ENCODE measurements at places on chromosomes 6 and 20.

GRCh38 chr20:20780127-20780824, 67.8 kb upstream of the RALGAPA2 start:
- no peak overlapping the region for H3K4me3 ChIP-seq
- peaks cover 3% of the 10 kb centered on the region for H3K4me1 ChIP-seq
- no peak overlapping the region for H3K27ac ChIP-seq
- no peaks in the 10 kb centered on the region for H3K36me3 ChIP-seq
- peak; percentile 88 for DNase-seq
- no peaks in the 10 kb centered on the region for H3K27me3 ChIP-seq

DNA sequence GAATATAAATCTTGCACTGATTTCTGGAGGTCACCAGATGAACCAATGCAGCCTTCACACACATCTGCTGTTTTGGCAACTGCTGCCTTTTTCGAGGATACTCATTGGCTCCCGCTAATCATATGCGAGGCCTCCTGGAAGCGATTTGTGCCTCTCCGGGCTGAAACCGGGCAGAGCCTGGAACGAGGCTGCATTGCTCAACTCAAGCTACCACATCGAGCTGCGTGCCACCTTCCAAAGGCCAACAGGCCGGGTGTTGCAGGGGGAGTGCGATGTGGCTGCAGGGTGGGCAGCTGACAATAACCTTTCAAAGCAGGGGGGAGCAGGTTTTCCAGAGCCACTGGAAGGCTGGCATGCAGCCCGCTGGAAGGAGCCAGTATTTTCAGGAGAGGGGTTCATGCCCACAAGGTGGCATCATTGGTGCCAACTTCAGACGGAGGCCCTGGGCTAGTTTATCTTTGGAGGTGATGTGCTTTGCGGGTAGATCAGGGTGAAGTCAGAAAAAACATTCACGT, 122.6 kb upstream of the IFNGR1 start:
- H3K4me1 ChIP-seq: no peaks in the 10 kb centered on the region
- no peaks in the 10 kb centered on the region for H3K36me3 ChIP-seq
- H3K27ac ChIP-seq: no peak overlapping the region
- no peaks in the 10 kb centered on the region for H3K27me3 ChIP-seq

DNA sequence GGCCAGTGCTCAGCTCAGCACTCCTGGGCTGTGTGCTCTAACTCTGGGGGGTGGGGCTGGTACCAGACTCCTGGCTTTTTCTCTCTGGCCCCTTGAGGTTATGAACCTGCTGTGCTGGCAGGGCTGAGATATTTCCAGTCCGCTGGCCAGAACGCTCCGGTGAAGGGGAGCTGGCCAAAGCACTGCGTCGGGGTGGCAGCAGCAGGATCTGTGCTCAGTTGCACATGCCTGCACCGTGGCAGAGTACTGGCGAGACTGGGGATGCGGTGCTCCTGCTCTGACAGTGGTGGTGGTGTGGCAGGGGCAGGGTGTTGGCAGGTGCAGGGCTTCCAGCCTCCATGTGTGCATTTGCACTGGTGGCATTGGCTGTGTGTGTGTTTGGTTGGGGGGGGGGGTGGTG, 374.4 kb downstream of the PHF3 start:
- H3K36me3 ChIP-seq: no peaks in the 10 kb centered on the region
- no peak overlapping the region for H3K27ac ChIP-seq
- no peaks in the 10 kb centered on the region for H3K4me1 ChIP-seq
- H3K4me3 ChIP-seq: no peak overlapping the region
- H3K27me3 ChIP-seq: no peaks in the 10 kb centered on the region

- H3K4me1 ChIP-seq: peaks cover 18% of the 10 kb centered on the region
- H3K27ac ChIP-seq: peak overlapping the region; percentile 26
- DNase-seq: no peak
- no peaks in the 10 kb centered on the region for H3K36me3 ChIP-seq
- no peak overlapping the region for H3K4me3 ChIP-seq
These were observed 28.4 kb downstream of the MAP3K5 start for GRCh38 chr6:136763716-136764516.

GRCh38 chr6:169365567-169366257, 112.1 kb upstream of the THBS2 start:
- no peak overlapping the region for H3K27ac ChIP-seq
- no peak overlapping the region for H3K4me3 ChIP-seq
- no peaks in the 10 kb centered on the region for H3K4me1 ChIP-seq
- no peaks in the 10 kb centered on the region for H3K27me3 ChIP-seq

DNA sequence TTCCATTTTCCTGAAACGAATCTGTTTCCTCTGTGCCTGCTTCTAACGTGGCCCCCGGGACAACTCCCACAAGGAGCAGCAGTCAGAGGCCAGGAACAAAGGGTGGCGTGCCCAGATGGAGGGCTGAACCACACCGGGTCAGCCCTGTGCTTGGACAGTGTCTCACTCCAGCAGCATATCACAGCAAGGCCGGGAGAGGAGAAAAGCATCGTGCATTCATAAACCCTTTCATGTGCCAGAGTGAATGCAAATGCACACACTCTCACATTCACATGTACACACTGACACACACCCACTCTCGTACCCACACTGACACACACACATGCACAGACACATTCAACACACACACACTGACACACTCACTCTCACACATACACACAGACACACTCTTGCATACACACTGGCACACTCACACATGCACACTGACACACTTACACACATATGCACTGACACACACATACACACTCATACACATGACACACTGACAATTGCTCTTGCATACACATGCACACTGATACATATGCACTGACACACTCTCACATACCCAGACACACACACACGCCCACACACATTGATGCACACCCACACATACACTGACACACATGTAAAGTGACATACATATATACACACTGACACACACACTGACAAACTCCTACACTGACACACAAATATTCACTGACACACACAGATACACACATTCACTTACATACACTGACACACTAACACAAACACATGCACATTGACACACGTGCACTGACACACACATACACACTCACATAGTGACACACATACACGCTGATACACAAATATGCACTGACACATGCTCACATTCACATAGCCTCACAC, 237.0 kb downstream of the LRFN2 start:
- H3K27ac ChIP-seq: no peak overlapping the region
- H3K36me3 ChIP-seq: no peaks in the 10 kb centered on the region
- no peaks in the 10 kb centered on the region for H3K4me1 ChIP-seq
- H3K4me3 ChIP-seq: no peak overlapping the region
- peaks cover 5% of the 10 kb centered on the region for H3K27me3 ChIP-seq
- DNase-seq: no peak

- no peak overlapping the region for H3K4me3 ChIP-seq
- no peak overlapping the region for H3K27ac ChIP-seq
- H3K36me3 ChIP-seq: no peaks in the 10 kb centered on the region
- no peak for DNase-seq
- H3K4me1 ChIP-seq: no peaks in the 10 kb centered on the region
These were observed 152.9 kb downstream of the CDH4 start for GRCh38 chr20:61405007-61405406.

GRCh38 chr20:1702328-1702727, 44.7 kb upstream of the SIRPG start:
- no peak overlapping the region for H3K4me3 ChIP-seq
- H3K27ac ChIP-seq: no peak overlapping the region
- no peaks in the 10 kb centered on the region for H3K36me3 ChIP-seq
- DNase-seq: no peak
- peaks cover 7% of the 10 kb centered on the region for H3K27me3 ChIP-seq

DNA sequence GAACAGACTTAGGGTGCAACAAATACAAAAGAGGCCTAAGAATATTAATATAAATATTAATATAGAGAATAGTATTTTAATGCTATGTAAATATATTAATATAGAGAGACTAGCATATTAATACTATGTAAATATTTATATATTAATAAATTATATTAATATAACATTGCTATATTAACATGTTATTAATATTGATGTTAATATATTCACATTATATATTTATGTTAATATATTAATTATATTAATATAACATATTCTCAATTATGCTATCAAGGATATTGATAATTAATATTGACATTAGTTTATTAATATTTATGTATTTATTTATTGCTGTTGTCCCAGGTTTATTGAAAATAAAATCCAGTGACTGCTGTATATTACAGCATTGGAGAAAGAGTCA, 1.1 kb upstream of the MAS1L start:
- H3K36me3 ChIP-seq: no peaks in the 10 kb centered on the region
- H3K27me3 ChIP-seq: no peaks in the 10 kb centered on the region
- H3K4me1 ChIP-seq: no peaks in the 10 kb centered on the region

GRCh38 chr6:33716379-33716778, 4.9 kb upstream of the UQCC2 start:
- H3K36me3 ChIP-seq: no peaks in the 10 kb centered on the region
- no peaks in the 10 kb centered on the region for H3K27me3 ChIP-seq
- no peak overlapping the region for H3K4me3 ChIP-seq
- peak overlapping the region; percentile 6 for H3K27ac ChIP-seq

DNA sequence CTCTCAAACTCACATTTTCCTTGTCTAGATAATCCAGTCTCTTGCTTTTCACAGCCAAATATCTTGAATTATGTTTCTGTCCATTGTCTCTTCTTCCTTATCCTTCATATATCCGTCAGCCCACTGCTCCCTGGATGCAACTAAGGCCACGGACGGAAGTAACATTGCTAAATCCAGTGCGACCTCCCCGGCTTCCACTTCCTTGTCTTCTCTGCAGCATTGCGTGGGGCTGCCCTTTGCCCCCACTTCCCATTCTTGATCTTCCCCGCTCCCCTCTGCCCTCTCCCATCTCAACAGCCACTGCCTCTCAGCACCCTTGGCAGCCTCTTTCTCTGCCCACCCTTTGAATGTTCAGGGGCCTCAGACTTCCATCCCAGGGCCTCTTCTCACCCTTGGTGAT, 190.4 kb upstream of the UST start:
- no peak overlapping the region for H3K4me3 ChIP-seq
- H3K27ac ChIP-seq: no peak overlapping the region
- no peak for DNase-seq
- peaks cover 14% of the 10 kb centered on the region for H3K4me1 ChIP-seq
- peaks cover 6% of the 10 kb centered on the region for H3K27me3 ChIP-seq

- DNase-seq: no peak
- H3K36me3 ChIP-seq: no peaks in the 10 kb centered on the region
- no peaks in the 10 kb centered on the region for H3K4me1 ChIP-seq
- peaks cover 30% of the 10 kb centered on the region for H3K27me3 ChIP-seq
These were observed 8.9 kb downstream of the ARHGAP40 start for GRCh38 chr20:38610521-38610920.

DNA sequence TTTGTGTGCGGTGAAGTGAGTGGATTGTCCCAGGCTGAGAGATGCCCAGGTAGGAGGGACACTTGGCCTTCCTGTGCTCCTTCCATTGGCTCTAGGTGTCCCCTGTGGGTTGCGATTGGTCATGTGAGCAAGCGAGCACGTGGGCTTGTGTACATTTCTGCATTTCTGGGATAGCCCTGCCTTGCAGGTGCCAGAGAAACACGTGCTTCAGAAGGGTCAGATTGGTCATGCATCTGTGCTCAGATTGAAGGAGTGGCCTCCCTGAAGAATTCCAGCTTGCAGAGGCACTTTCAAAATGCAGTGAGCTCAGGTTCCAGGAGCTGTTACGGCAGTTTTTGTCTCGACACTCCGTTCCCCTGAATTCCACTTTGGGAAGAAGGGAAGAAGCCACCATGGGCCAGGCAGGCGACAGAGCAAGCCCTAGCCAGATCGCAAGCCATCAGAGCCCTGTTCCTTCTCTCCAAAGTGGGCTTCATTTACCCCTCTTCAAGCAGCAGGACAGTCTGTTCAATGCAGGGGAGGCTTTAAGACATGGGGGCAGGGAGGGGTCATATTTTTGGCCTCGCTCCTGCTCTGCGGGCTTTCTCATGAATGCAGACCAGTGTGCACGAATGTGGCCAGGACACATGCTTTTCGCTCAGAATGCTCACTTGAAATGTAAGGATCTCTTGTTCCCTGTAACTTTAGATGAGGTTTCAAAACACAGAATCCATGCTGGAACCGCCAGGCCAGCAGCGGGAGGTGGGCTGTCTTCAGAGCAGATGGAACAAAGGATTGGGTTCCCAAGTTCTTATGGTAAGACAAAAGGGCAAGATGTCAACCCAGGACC, 78.6 kb upstream of the AKAP12 start:
- H3K4me3 ChIP-seq: no peak overlapping the region
- no peak for DNase-seq
- no peaks in the 10 kb centered on the region for H3K4me1 ChIP-seq
- no peaks in the 10 kb centered on the region for H3K36me3 ChIP-seq
- no peak overlapping the region for H3K27ac ChIP-seq
- no peaks in the 10 kb centered on the region for H3K27me3 ChIP-seq

DNA sequence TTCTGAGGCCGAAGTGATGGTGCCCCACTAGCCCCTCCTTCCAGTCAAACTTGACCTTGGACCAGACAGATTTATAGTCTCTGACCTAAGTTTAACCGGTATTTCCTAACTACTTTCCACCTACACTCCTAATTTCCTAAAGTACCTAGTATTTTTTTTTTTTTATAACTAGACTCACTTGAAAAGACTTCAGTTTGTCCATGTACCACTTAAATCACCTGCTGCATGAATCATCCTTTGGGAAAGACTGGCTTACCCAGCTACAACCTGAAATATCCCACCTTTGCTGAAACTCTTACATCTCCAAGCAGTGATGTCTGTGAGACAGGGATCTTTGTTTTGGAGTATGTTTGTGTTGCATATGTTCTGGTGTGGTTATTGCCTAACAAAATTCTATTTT, 71.1 kb downstream of the ZDHHC14 start:
- no peak for DNase-seq
- no peak overlapping the region for H3K27ac ChIP-seq
- H3K27me3 ChIP-seq: no peaks in the 10 kb centered on the region
- no peak overlapping the region for H3K4me3 ChIP-seq
- H3K4me1 ChIP-seq: no peaks in the 10 kb centered on the region

DNA sequence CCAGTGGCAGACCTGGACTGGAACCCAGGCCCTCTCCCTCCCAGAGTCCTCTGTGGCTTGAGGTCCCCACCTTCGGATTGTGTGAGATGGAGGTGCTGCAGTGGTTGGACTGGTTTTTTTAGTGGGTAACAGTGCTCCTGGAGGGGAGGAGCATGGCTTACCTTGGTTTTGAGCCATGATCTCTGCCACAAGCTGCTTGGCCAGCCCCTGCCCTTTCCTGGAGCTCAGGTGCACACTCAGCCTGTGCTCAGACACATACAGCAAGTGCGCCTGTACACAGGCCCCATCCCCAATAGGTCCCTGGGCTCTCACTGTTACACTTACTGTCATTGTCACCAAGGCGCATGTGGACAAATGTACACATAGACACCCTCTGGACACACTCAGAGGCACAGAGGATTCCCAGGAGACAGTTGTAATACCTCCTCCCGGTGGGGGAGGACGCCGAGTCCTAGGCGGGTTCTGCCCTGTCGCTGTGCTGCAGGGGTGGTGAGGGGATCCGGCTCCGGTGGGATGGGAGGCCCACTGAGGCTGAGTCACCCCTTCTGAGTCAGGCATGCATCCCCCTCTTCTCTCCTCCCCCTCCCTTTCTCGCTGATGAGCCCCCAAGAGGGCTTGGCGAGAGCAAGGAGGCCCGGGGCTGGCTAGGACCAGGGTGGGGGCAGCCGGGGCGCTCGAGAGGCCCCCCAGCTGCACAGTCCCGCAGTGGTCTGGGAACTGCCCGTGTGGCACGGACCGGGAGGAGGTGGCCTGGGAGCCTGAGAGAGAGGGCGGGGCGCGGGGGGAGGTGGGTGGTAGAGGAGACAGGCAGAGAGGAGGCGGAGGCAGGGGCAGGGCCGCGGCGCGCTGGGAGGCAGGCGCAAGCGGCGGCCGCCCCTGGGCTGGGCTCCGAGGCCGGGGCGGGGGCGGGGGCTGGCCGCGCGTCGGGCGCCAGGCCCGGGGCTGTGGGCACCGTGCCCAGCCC, 522 bp upstream of the EPB41L1 start:
- peaks cover 7% of the 10 kb centered on the region for H3K4me1 ChIP-seq
- H3K36me3 ChIP-seq: no peaks in the 10 kb centered on the region
- peak overlapping the region; percentile 44 for H3K4me3 ChIP-seq
- H3K27ac ChIP-seq: no peak overlapping the region

All from left lung (tissue), 14 donors.